Kasumi-1 (cell line): ENCODE measurements at places on chromosomes 2 and 18.

GRCh38 chr2:221415789-221416188 is 156.3 kb downstream of the EPHA4 start:
- DNase-seq, result no peak

- no peak for DNase-seq
Measured at GRCh38 chr2:121004950-121005349, 269.3 kb downstream of the GLI2 start.

- DNase-seq, result no peak
Measured at GRCh38 chr2:191345788-191346187, 100.6 kb downstream of the MYO1B start.

GRCh38 chr18:55405893-55406406 is 182.0 kb downstream of the TCF4 start:
- no peak for DNase-seq

DNA sequence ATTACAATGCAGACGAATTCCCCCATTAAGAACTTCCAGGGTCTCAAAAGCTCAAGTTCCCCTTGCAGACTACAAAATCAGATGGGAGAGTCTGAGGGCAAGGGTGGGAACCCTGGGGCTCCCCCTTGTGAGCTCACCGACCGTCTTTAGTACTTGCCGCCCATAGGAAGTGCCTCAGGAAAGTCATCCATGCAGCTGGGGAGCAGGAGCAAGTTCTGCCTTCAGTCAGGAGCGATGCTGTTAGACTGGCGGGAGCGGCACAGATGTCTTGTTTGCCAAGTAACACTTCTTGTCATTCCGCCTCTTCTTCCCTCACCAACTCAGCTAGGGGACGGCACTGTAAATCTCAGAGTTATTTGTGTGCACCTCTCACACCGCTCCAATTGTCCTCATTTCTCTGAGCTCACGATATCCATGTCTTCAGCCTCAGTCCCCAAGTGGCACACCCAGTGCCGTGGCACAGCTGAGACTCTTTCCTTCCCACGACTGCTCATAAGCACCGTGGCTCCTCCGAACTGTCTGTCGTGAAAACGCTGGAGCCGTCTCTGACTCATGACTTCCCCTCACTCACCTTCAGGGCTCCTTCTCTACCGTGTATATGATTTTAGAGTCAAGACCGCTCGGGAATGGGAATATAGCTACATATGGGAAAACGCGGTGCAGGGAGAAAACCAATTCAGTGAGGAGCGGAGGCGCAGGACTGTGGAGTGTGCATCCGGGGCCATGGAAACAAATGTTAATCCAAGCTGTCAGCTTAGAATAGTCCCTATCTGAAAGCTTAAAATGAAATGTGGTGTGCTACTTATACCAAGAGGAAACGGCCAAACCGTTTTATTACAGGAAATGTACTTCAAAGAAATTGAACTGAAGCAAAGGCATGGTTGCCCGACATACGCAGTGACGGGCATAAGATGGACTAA is 34.0 kb downstream of the UXS1 start:
- peak; percentile 72 for DNase-seq

DNA sequence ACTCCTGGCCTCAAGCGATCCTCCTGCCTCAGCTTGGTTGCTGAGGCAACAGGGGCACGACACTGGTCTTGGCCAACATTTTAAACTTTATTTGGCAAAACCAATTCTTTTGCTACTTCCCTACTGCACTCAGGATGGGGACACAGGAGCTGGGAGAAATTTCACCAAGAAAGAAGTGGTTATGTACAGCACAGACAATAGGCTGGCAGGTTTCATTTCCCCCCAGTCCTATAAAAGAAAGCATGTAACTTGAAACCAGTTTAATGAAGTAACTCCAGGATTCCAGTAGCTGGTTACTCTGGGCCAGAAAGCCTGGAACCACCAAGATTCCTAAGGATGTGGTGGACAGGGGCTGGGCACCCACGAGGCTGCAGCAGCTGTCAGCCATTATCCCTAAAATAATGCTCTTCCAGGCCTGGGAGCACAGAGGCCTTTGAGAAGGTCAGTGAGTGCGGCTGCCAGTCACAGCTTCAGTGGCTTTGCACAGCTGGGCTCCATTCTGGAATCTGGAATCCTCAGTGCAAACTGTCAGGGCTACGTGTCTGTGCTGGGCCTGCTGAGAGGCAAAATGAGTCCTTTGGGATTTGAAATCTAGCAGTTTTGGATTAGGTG is 142.3 kb upstream of the ITGA6 start:
- peak; percentile 51 for DNase-seq

DNA sequence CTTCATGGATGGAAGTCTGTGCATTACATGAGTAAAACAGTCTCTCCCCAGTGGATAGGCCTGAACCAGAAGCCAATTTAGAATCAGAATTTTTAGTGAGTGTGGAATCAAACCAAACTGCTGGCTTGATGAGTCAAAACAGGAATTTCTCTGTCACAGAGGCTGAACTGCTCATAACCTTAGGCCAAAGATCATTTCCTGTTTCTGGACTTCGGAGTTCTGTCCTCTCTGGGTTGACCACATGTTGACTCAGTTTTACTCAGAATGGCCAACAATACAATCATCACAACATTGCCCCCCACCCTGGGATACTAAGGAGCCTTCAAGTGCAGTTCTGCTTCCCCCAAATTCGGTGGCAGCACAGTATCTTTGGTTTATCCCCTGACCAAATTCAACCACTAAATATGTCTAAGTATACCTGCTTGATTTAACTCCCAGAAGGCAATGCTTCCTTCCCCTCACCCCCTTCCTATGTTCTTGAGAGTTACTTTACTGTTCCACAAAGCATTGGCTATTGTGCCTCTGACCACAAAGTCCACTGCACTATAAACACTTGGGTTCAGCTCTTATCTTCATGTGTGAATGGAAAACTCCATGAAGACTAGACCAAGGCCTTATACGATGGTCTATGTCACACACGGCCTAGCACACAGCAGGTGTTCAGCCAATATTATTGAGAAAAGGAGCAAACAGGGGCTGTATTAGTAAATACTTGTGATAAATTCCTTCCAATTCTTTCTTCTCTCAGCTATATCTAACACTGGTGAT is 67.8 kb downstream of the NXPH2 start:
- DNase-seq, result no peak

- DNase-seq, result no peak
Measured at GRCh38 chr2:72833084-72833714, 7.4 kb upstream of the EXOC6B start.

DNA sequence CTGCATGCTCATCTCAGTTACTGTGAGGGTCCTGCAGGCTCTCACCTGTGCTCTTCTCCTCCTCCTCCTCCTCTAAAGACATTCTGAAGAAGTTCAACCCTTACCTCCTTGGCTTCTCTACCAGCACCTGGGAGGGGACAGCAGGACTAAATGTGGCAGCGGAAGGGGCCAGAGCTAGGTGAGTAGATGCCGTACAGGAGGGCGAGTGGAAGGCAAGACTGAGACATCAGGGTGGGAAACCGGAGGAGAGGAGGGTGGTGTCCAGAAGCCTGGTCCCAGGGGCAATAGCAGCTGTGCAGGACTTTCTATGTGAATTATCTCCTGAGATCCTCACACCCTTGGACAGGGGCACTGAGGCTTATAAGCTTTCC is 124.9 kb downstream of the PLB1 start:
- no peak for DNase-seq

GRCh38 chr2:240604291-240604938 is 17.9 kb downstream of the CAPN10 start:
- no peak for DNase-seq

DNA sequence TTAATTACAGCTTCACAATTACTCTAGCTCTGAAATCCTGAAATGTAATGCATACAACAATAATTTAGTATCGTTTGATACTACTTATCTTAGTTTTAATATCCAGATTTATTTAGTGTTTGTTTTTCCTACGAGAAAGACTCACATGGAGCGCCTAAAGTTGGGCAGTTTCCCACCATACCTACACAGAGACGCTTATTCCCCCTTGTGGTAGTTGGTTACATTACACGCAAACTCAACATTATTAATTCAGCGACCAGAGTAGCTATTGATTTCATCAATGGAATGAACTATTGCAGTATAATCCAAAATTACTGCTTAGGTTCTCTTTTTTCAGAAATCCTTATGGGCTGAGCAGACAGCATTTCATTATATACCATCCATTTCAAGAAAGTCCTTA is 164.0 kb upstream of the REG3G start:
- peak; percentile 54 for DNase-seq

DNA sequence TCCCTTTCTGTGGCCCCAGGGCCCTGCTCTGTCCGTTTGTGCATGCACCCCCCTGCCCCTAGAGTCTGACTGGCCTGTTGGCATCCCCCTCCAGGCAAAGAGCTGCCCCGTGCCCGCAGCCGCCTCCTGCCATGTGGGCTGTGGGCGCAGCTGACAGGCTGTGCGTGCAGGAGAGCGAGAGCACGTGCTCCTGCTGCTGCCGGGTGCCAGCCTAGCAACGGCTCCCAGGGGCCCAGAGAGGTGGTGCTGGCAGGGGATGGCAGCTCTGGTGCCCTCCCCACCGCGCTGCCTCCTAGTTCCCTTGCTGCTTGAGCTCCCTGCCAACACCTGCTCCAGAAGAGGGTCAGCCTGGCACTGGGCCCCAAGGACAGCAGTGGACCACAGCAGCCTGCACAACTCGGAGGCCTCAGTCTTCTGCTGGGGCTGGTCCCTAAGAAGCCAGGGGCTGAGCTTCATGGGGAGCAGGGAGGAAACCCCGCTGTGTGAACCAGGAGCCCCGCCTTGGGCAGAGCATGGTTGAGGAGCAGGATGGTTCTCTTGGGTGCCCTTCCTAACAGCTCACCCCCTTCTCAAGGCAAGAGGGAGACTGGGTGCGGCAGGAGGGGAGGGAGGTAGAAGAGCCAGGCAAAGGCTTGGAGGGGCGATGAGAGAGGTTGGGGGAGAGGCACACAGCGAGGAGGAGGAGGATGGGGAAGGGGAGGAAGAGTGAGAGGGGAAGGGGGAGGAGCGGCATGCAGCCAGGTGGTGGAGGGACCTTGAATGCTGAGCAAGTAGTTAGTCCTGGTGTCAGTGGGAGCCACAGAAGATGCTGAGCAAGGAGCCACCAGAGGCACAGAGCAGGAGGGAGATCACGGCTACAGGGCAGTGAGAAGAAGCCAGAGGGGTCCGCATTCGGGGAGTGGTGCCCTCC is 23.8 kb upstream of the PTMA start:
- no peak for DNase-seq

GRCh38 chr2:26650713-26651469 is 9.7 kb upstream of the CIB4 start:
- DNase-seq, result no peak

DNA sequence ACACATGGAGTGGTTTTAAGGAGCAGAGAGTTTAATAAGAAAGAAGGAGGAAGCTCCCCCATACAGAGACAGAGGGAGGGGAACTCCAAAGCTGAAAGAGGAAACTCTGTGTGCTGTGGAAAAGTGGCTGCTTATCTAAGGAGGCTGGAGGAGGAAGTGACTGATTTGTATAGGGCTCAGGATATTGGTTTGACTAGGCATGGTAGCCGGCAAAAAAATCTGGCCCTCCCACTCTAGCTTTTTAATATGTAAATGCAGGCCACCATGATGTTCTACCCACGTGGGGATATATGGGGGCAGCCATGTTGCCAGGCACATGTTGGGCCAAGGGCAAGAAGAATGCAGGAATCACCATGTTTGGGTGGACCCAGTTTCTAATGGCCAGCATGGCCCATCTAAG is 64.3 kb downstream of the HNMT start:
- peak; percentile 96 for DNase-seq

- DNase-seq, result no peak
Measured at GRCh38 chr2:48717846-48718245, 37.7 kb downstream of the LHCGR start.

- no peak for DNase-seq
Measured at GRCh38 chr2:223822818-223823217, 14.6 kb downstream of the AP1S3 start.

GRCh38 chr2:175353275-175353674 is 171.8 kb upstream of the ATP5MC3 start:
- no peak for DNase-seq

GRCh38 chr2:172458561-172459124 is 31.3 kb downstream of the ITGA6 start:
- no peak for DNase-seq
